ENCODE measurements at places on chromosomes 2 and 18. TPM values are rescaled to one million over a fixed set of nuclear protein-coding genes. Genes with fewer than 3 reads are reported as not detected.

The ALK gene
- total RNA-seq: 0.09 TPM

GRCh38 chr2:155633887-155634570, 698.5 kb downstream of the NR4A2 start:
- DNase-seq: peak; percentile 10

GRCh38 chr18:57091231-57091630, 55.7 kb upstream of the BOD1L2 start:
- DNase-seq: no peak

DNA sequence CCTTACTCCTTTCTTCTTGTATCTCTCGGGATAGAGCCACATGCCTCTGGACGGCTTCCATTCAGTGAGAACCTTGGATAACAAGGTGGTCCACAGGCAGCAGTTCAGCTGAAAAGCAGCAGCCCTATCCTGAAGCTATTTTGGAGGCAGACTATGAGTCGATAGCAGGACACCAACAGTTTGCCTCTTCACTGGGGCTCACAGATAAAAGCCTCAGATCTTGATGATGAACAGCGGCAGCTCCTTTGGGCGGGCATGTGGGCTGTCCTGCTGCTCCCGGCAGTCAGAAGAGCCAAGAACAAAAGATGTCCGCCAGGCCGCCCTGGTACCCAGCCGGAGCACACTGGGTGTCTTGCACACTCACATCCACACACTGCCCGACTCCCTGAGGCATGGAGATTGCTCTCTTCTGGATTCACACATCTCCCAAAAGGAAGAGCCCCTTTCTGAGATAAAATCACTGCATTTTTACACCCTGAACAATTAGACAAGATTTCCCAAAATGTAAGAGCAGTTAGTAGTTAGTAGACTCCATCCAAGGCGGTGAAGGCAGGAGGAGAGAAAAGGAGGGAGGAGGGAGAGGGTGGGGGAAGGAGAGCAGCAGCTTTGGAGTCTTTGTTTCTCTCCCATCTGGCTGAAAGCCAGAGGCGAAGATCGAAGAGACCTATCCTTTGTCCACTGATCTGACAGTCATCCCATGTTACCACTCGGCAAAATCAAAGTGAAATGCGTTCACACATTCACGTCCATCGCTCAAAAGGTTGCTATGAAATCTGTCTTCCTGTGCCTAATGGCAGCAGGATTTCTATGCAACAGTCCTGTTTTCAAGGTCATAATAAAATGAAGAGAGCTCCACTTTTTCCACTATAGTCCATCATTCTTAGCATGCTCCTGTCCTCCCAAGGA, 90.1 kb upstream of the KLF7 start:
- no peak for DNase-seq

All from lung (tissue), 17 donors.